ENCODE measurements at places on chromosomes 1 and 21.

- no peak for DNase-seq
Observed at GRCh38 chr1:28170001-28170596, 6.4 kb downstream of the PTAFR start.

DNA sequence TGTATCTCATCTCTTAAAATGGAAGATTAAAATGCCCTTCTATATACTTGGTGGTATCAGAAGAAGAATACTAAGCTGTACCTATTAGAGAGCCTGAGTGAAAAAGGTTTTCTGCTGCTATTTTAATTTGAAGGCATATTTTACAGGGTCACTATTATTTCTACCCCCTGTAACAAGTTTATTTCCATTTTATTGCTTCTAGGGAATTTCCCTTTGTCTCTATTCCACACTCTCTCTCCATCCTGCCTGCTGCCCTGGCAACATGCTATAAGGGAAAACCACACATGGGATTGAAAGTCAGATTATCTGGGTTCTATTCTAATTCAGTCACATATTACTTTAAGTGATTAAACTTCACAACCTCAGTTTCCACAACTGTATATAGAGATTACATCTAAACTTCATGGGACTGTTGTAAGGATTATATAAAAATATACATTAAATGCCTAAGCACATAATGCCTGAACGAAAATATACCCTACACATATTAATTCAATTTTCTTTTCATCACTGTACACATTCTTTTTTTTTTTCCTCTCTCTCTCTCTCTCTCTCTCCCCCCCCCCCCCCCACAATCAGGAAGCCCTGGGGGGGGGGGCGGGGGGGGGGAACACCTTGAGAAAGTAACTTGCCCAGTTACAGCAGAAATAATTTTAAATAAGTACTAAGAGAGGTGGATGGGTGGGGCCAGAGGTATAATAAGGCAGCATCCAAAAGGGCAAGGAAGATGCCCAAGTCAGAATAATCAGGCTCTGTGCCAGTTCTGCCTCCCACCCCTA, 51.5 kb downstream of the LUZP1 start:
- DNase-seq: no peak

DNA sequence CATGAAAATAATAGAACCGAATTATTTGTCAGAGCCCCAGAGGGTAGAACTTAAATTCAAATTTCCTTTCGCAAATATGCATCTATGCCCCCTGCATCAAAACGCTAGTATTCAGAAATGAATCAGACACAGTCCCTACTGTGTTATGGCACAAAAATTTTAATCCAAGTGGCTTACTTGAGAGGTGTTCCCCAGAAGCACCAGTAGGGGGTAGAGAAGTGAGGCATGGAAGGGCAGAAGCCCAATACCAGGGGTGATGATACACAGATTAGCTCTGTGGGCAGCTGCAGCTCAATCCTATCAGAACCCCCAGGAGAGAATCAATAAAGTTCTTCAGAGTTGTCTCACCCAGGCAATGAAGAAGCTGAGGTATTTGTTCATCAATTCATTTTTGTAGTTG, 342.2 kb downstream of the OMA1 start:
- no peak for DNase-seq

GRCh38 chr1:32651461-32652073, 559 bp downstream of the RBBP4 start:
- DNase-seq: no peak

GRCh38 chr21:19440792-19441655, 1037.4 kb upstream of the TMPRSS15 start:
- DNase-seq: no peak

DNA sequence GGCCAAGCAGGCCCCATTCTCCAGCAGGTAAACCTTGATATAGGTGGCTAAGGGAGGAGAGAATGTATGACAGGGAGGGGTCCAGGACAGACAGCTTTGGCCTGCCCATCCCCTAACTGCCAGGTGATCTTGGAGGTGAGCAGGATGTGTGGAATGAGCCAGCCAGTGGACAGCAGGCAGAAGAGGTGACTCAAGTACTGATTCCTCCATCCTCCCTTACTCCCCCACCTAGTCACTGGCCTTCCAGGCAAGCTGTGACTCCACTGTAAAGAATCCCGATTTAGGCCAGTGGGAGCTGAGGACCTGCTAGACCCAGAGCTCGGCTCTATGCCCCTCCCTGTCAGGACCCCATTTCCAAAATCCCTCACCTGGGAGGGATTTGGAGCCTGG, 36.6 kb downstream of the RIMS3 start:
- DNase-seq: no peak

- DNase-seq: no peak
Observed at GRCh38 chr21:38303300-38303699, 46.5 kb downstream of the KCNJ15 start.

Data from T-helper 2 cell (primary cell).